ENCODE measurements at places on chromosomes 13 and 19.

DNA sequence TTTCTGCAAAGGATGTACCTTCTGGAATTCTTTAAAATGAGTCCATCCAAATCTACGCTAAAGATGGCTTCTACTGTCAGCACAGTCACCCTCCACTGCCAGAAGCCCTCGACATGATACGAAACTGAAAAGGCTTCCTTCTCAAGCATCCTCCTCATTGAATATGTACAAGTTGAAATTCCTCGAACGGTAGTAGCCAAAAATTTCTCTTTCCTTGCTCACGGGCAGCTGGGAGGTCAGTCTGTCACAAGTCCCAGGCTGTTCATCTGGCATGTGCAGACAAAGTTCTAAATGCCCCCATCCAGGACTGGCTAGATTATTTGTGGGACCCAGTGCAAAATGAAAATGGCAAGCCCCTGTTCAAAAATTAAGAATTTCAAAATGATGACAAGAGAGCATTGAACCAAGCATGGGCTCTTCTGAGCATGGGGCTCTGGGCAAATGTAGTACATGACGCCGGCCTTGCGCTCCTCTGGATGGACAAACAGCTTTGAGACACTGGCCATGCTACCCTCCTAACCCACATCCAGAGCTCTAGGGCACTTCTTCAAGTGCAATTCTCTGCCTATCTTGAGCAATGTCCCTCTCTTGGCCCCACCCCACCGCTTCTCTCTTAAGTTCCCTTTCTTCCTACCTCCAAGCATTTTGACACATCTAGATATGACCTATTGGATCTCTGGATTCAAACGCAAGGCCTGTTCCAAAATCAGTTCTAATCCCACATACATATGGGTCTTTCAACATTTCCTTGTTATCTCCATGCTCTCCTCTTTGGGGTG, 78.9 kb upstream of the FLT1 start:
- no peak for DNase-seq

DNA sequence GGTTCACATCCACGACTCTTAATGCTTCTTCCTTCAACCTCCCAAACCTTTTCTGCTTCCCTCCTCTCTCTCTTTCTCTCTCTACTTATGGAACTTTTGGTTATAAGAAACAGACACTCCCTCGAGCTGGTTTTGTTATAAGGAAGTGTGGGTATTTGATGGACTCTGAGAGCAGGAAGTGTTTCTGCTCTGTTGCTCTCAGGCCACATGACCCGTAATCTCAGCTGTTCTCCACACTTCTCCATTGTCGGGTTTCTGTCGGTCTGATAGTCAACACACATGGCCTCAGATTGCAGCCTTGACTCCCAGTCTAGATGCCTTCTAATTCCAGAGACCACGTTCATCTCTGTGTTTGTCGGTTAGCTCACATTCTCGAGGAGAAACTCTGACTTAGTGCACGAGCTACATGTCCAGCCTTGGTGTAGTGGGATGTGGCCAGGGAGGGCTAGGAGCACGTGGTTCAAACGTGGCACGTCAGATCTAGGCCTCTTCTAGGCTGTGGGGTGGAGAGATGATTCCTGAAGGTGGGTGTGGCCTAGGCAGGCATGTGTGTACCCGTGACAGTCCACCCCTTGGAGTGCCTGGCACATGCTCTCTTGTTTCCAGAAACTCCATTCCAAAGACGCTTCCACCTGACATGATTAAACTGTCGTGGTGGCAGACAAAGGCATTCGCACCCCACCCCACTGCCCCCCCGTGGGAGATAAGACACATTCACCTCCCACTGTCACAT, 26.3 kb downstream of the CNFN start:
- no peak for DNase-seq

DNA sequence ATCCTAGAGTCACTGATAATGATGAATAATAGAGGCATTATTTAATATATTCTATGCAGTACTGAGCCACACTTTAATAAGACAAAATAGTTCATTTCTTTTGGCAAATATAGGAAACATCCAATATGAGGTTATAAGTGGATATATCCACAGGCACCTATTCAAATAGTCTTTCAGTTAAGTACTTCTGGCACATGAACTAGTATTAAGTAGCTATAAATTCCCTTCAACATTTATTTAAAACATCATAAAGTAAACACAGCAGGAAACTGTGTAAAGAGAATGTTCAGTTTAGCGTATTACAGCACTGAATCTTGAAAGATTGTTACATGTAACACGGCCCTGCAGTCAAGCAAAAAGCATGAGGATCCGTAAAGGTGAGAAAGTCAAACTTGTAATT, 463.3 kb upstream of the KLF12 start:
- DNase-seq: no peak

DNA sequence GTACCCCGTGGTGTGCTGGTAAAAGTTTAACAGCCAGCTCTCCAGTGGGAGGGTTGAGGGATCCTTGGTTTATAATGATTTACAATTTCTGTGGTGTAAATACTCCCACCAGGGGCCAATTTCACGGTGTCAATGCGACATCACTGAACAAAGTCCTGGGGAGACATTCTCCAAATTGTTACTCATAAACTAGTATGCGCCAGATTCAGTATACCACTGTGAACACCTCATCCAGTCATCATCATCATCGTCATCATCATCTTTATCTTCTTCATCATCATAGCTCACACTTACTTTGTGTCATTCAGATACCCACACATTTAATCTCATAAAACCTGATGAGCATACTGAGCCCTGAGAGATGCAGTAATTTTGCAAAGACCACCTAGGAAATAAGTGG, 17.2 kb upstream of the TNFSF14 start:
- DNase-seq: no peak

- no peak for DNase-seq
These were observed 31.7 kb upstream of the PCDH8 start for GRCh38 chr13:52879950-52880741.

- no peak for DNase-seq
These were observed 12.9 kb downstream of the NOVA2 start for GRCh38 chr19:45960595-45961235.

- DNase-seq: no peak
These were observed 391.7 kb upstream of the SGCG start for GRCh38 chr13:22789027-22789593.

DNA sequence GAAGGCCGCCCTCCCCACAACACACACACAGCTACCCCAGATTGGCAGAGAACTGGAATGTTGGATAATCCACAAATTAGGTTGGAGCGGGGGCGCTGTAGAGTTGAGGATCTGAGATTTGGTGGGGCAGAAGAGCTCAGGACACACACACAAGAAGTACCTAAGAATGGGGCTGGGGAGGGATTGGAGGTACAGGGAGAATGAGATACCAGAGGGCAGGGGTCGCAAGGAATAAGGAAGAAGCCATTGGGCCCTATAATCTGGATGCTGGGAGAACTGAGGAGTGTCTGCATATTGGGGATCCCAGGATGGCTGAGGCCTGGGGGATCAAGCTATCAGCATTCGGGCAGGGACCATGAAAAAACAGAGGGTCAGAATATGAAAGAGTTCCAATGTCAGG, 11.5 kb downstream of the SYT3 start:
- no peak for DNase-seq

DNA sequence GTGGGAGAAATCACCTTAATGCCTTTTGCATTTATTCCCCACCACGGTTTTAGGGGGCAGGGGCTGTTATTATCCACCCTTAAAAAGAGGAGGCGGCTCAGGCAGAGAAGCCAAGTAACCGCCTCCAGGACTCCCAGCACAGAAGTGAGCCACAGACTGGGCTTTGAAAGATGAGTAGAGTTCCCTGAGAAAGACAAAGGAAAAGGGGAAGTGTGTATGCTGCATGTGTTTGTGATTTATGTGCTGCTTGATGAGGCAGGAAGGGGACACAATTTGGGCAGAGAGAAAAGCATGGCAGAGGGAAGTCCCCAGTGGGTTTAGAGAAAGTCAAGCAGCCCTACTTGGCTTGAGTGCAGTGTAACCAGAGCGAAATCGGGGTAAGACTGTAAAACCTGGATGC, 85.0 kb downstream of the DOCK9 start:
- DNase-seq: no peak

DNA sequence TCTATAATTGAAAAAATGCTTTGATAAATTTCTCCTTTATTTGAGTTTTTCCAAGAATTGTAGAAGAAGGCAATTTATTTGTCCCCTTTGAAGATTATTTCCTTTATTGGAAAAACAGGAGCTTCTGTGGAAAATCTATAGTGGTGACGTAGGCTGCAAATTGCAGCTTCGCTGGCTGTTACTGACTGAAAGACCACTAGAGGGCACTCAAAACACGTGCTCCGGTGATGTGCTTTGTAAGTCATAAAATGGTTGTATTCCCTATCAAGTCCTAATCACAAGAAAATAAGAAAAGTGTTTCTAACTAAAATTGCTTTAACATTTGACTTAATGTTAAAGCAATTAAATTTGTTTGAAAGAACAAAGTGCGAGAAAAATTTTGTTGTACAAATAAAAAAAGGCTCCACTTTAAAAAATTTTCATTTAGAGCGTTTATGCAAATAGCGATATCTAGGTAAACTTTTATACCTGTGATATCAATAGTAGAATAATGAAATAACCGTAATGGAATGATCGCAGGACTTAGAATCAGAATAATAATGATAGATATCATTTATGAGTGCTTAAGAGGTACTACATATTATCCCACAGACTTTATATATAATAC, 638.2 kb upstream of the SPRY2 start:
- DNase-seq: peak; percentile 60

GRCh38 chr13:34343413-34343940, 525.5 kb downstream of the RFC3 start:
- DNase-seq: no peak

DNA sequence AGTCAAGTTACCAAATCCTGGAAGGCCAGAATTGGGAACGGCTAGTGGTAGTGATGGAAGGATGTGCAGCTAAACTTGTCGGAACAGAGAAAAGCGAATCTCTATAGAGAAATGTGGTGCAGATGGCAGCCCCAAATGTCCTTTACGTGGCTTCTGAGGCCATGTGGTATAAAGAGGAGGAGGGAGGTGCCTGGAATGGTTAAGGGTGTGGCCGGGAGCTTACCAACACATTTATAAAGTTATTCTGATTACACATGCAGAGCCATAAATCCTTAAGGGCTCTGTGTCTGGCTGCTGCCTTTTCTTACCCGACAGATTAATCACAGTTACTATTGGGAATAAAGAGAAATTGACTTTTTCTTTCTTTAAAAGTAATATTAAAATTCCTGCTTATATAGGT, 190.1 kb downstream of the OXGR1 start:
- no peak for DNase-seq

DNA sequence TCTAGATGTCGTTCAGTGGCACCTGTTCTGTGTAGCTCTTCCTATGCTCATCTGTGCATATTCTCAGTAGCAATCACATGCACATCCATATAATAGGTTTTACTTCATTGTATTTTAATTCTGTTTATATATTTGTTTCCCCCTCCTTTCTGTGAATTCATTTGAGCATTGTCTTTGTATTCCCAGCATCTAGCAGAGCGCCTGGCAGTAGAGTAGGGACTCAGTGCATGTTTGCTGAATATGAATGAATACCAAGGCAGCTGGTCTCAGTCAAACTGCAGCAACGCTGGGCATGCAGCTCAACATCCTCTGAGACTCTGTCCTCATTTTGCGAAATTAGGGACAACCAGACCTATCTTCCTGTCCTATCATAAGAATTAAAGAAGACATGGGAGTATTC, 330.1 kb downstream of the SPRY2 start:
- DNase-seq: no peak

DNA sequence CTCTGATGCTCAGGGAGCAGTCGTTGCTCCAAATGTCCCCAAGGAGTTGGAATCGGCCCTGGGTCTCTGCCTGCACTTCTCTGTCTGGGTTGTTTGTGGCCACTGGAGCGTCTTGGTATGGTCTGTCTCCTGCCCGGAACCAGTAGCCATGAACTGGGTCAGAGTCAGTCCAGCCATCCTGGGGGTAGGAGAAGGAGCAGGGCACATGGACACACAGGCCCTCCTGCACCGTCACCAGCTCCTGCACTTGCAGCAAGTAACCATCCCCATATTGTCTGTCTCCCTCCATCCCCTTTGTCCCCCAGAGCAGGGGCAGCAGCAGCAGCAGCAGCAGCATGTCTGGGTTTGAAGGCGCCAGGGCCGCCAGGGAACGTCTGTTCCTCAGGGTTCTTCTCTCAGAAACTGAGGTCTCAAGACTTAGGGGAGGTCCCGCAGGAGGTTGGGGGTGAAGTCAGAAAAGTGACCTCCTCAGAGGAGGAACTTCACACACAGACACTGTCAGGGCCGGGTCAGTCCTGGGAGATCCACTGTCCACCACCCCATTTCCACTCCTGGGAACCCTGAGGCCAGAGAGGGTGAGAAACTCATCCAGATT, at the start of gene SIGLEC8:
Gene SIGLEC8 (minus strand): TSS at position 404 of the 595 bp plus-strand sequence. CDS start 67 bp downstream, at position 337.
- no peak for DNase-seq

- no peak for DNase-seq
These were observed 7.5 kb downstream of the COG3 start for GRCh38 chr13:45472171-45472705.

DNA sequence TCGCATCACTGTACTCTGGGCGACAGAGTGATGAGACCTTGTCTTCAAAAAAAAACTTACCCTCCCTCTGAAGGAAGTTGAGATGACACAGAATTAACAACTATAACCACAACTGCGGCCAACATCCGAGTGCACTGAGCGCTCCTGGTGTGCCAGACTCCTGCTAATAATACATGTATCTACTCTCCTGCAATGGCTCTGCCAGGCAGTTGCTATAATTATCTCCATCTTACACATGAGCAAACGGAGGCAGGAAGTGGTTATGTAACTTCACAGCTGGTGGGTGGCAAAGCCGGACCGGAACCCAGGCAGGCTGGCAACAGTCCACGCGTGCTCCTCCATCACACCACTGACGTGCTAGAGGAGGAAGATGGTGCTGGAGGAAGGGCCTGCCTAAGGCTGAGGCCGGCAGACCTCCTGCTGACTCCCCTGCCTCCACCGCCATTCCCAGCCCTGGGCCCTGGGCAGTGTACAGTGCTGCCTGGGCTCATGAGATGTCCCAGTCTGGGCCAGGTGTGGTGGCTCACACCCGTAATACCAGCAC, 12.6 kb downstream of the XRCC1 start:
- peak; percentile 77 for DNase-seq

DNA sequence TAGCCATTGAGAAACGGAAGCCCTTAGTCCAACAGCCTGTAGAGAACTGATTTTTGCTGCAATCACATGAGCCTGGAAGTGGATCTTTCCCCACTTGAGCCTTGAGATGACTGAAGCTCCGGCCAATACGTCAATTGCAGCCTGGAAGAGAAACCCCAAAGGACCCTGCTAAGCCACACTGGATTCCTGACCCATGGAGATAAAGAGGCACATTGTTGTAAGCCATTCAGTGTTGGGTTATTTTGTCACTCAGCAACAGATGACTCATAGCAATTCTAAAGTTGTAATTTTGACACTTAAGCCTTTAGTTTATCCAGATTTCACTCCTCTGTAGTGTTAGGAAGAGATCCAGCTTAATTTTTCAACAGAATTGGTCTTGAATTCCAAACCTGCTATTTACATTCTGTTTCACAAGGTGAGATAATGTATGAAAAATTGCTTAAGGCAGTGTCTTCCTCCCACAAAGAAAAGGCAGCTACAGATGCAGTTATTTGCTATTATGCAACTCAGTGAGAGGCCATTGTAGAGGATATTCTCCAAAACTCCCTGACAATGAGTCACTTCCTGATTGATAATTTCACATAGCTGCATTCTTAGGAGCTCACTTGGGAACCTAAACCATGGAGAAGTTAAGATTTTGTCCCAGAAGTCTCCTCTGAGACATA, 59.4 kb upstream of the TSHZ3 start:
- DNase-seq: peak; percentile 89

- no peak for DNase-seq
These were observed 27.7 kb downstream of the SBNO2 start for GRCh38 chr19:1146412-1146699.

GRCh38 chr13:30898678-30899241, 7.3 kb upstream of the MEDAG start:
- DNase-seq: peak; percentile 93

GRCh38 chr13:94305934-94306333, 173.5 kb downstream of the DCT start:
- DNase-seq: peak; percentile 67
